ENCODE measurements at places on chromosomes 11 and 22.

- DNase-seq = peak; percentile 54
These were observed 1.7 kb downstream of the ZBTB16 start for GRCh38 chr11:114061048-114061680.

- no peak for DNase-seq
These were observed 955.1 kb downstream of the BRD1 start for GRCh38 chr22:48872271-48873190.

- DNase-seq = no peak
These were observed 86.0 kb downstream of the INSC start for GRCh38 chr11:15200696-15201095.

DNA sequence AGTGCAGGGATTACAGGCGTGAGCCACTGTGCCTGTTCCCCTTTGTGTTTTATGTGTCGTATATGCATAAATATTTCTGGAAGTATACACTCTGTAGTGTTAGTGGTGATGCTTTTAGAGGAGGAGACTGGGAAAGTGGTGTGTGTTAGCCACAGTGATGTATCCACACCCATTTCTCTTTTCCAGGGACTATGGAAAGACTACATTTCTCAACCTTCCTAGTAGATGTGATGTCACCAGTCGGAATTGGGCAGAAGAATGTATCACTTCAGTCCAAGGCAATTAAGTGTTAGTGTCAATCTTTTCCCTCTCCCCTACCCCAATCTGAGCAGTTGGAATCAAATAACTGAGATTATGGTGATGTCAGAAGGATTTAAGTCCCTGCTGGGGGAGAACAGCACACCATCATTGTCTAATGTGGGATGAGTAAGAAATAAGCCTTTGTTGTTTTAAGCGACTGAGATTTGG is 5.8 kb upstream of the ATG16L2 start:
- DNase-seq = no peak

DNA sequence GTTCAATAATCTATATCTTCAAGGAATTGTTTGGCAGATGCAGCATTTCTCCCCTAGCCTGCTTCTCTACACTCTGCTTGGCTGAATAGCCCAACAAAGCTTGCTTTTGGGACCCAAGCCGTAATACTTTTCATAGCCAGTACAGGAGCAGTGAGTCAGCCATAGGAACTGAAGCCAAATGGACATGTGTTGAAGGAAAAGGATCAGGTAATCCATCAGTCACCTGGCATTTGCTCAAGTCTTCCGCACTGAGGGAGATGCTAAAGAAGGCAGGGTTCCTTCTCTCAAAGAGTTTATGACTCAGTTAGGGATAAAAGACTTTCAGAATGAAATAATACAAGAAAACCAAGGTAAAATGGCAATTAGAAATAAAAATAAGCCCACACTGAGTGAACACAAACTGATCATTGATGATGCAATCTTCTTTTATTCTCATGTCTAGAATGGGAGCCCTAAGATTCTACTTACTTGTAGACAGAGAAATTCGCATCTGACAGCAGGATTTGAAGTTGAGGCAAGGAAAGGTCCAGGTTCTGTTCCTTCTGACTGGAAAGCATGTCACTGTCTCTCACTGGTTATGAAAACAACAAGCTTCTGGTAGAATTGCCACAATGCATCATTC is 13.2 kb downstream of the C11orf87 start:
- no peak for DNase-seq

- DNase-seq = no peak
These were observed 61.8 kb upstream of the POU2AF2 start for GRCh38 chr11:111183706-111184105.

GRCh38 chr11:72552399-72552910 is 118.1 kb upstream of the CLPB start:
- no peak for DNase-seq

DNA sequence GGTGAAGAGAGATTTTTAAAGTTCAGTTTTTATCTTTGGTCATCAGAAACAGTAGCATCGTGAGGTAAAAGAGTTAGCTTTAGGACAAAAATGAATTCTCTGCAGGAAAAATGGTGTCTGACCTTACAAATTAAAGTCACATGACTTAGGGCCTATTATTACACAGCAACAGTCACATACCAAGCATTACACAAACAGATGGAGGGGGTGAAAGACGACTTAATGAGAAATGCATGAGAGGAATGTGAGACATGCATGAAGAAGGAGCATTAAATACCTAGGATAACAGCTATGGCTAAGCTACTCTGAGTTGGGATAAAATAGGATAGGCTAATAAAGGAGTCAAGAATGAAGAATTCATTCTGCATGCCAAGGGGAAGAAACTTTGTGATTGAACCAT is 77.5 kb downstream of the BLID start:
- no peak for DNase-seq

GRCh38 chr11:35650006-35650405 is 12.6 kb upstream of the TRIM44 start:
- peak; percentile 42 for DNase-seq

Data from dermis blood vessel endothelial cell (primary cell).